Psoas muscle (tissue), 8 donors: ENCODE measurements at places on chromosomes 1 and 21.

- H3K27me3 ChIP-seq, result no peaks in the 10 kb centered on the region
- H3K4me3 ChIP-seq, result no peak overlapping the region
- H3K4me1 ChIP-seq, result no peaks in the 10 kb centered on the region
- H3K36me3 ChIP-seq, result no peaks in the 10 kb centered on the region
Observed at GRCh38 chr1:222127526-222128152, 385.8 kb upstream of the DUSP10 start.

GRCh38 chr1:160734301-160734700 is 4.7 kb upstream of the SLAMF7 start:
- H3K4me3 ChIP-seq, result no peak overlapping the region
- H3K27ac ChIP-seq, result no peak overlapping the region
- no peaks in the 10 kb centered on the region for H3K27me3 ChIP-seq

- H3K4me3 ChIP-seq, result no peak overlapping the region
- DNase-seq, result no peak
- no peaks in the 10 kb centered on the region for H3K36me3 ChIP-seq
- H3K4me1 ChIP-seq, result peaks cover 93% of the 10 kb centered on the region
- no peaks in the 10 kb centered on the region for H3K27me3 ChIP-seq
Observed at GRCh38 chr1:184486761-184487445, 100.1 kb downstream of the C1orf21 start.

DNA sequence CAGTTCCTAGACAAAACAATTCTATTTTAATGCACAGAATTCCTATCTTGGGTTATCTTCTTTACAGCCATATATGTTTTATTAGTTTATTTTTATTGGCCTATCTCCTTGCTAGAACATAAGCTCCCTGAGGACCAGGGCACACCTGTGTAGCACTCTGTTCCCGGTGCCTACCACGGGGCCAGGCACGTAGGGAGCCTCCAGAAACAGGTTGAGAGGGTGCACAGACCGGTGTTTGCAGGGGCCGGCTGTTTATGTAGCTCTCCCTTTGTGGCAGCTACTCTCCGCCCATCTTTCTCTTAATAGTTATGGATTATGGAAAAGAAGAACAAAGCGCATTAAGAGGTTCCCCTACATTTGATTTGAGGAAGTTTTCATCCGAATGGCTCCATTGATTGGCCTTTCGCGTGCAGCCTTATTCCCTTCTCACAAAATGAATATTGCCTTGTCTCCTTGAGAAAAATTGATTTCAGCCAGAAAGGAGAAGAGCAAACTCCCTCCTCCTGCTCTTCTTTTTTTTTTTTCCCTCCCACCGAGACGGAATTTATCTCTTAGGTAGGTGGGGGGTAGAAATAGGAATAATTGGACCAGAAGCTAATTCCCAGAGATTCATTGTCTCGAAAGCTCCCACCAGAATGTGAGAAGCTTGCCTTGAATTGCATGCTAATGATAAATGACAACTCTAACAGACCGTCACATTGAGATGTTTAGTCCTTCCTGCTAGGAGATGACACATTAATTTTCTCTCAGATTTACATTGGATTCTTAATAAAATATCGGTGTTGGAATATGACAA is 447.4 kb downstream of the CAMTA1 start:
- H3K4me3 ChIP-seq, result no peak overlapping the region
- no peaks in the 10 kb centered on the region for H3K4me1 ChIP-seq
- no peak overlapping the region for H3K27ac ChIP-seq
- H3K36me3 ChIP-seq, result no peaks in the 10 kb centered on the region
- no peaks in the 10 kb centered on the region for H3K27me3 ChIP-seq

- no peaks in the 10 kb centered on the region for H3K36me3 ChIP-seq
- H3K27me3 ChIP-seq, result no peaks in the 10 kb centered on the region
- no peak overlapping the region for H3K4me3 ChIP-seq
- no peaks in the 10 kb centered on the region for H3K4me1 ChIP-seq
- DNase-seq, result no peak
Observed at GRCh38 chr21:41583274-41583790, 75.4 kb upstream of the TMPRSS2 start.

DNA sequence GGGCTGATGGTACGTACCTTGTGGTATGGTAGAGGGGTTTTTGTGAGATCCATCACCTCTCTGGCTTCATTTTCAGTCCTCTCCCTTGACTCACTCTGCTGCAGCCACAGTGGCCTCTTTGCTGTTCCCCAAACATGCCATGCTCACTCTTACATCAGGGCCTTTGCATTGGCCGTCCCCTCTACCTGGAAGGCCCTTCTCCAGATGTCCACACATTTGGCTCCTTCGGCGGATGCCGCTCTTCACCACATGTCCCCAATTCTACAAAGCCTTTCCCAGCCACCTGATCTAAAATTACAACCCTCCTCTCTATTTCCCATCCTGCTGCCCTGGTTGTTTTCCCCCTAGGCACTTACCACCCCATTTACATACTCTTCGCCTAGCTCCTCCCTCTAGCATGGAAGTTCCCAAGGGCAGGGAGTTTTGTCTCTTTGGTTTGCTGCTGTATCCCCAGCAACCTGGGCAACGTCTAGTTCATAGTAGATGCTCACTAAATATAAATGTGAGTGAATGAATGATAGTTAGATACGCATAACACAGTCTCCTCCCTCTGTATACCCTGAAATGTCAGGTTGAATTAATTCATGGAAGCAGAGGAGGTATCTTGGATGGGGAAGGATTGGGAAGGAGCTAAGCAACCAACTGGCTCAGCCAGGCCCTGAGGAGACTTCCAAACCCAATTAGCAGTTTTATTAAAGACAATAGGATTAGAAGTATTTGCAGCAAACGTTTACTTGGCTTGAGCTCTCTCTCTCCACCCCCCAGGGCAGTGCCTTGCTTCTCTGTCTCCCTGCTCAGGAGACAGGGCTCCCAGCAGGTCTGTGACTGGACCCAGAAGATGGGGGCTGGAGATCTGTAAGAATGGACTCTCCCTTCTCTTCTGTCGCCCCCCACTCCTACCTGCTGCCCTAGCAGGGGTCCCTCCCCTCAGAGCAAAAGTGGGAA is 264.2 kb downstream of the GRIK3 start:
- no peak overlapping the region for H3K4me3 ChIP-seq
- H3K27me3 ChIP-seq, result peaks cover 36% of the 10 kb centered on the region
- DNase-seq, result no peak
- H3K4me1 ChIP-seq, result no peaks in the 10 kb centered on the region
- no peaks in the 10 kb centered on the region for H3K36me3 ChIP-seq

DNA sequence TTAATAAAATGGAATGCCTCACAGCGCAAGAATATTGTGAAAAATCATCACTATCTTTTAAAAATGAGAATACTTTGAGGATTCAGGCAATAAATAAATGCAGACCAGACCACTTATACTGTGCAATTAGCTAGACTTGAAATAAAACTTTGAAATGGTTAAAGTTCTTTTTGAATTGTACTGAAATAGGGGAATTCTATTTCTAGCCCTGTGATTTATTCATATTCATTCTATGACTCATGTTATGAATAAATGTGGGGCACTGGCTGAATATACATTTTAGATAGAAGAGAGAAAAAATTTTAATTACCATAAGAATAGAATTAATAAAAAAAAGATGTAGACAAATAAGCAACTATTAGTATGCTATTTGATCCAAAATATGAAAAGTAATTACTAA is 16.4 kb upstream of the USP25 start:
- no peak overlapping the region for H3K27ac ChIP-seq
- H3K36me3 ChIP-seq, result no peaks in the 10 kb centered on the region
- no peak overlapping the region for H3K4me3 ChIP-seq
- H3K4me1 ChIP-seq, result no peaks in the 10 kb centered on the region
- no peaks in the 10 kb centered on the region for H3K27me3 ChIP-seq

- H3K4me1 ChIP-seq, result no peaks in the 10 kb centered on the region
- no peak for DNase-seq
- no peaks in the 10 kb centered on the region for H3K36me3 ChIP-seq
- peaks cover 4% of the 10 kb centered on the region for H3K27me3 ChIP-seq
- no peak within 1 kb of the TSS for H3K27ac ChIP-seq
Observed at GRCh38 chr1:46551597-46552095, at the start of gene KNCN. TSS of gene KNCN (minus strand) at chr1:46551647. CDS start at chr1:46551215, 432 bp downstream.

DNA sequence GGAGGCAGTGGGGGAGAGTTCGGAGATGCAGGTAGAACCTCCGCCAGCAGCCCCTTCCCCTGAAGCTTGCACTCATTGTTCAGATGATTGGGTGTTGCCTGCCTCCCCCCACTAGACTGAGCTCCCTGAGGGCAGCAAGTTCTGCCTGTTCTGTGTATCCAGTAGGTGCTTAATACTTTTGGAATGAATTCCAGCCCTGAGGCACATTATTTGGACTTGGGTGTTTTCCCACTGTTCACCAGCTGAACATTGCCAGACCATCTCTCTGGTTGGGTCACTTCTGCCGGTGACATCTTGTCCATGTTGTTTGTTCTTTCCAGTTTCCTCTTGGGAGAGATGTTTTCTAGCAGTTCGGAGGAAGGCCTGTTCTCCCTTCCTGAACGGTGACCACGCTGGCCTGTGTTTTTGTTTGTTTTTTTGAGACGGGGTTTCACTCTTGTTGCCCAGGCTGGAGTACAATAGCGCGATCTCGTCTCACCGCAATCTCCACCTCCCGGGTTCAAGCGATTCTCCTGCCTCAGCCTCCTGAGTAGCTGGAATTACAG is 48.7 kb downstream of the SPSB1 start:
- no peak overlapping the region for H3K4me3 ChIP-seq
- no peak for DNase-seq
- no peak overlapping the region for H3K27ac ChIP-seq
- no peaks in the 10 kb centered on the region for H3K36me3 ChIP-seq

- H3K4me1 ChIP-seq, result no peaks in the 10 kb centered on the region
- H3K27me3 ChIP-seq, result no peaks in the 10 kb centered on the region
- no peak for DNase-seq
- H3K36me3 ChIP-seq, result no peaks in the 10 kb centered on the region
- H3K27ac ChIP-seq, result no peak overlapping the region
- no peak overlapping the region for H3K4me3 ChIP-seq
Observed at GRCh38 chr1:239763850-239764249, 327.8 kb upstream of the FMN2 start.

- no peak overlapping the region for H3K27ac ChIP-seq
- no peaks in the 10 kb centered on the region for H3K36me3 ChIP-seq
- no peaks in the 10 kb centered on the region for H3K27me3 ChIP-seq
Observed at GRCh38 chr1:228882041-228882770, 146.9 kb downstream of the RHOU start.

DNA sequence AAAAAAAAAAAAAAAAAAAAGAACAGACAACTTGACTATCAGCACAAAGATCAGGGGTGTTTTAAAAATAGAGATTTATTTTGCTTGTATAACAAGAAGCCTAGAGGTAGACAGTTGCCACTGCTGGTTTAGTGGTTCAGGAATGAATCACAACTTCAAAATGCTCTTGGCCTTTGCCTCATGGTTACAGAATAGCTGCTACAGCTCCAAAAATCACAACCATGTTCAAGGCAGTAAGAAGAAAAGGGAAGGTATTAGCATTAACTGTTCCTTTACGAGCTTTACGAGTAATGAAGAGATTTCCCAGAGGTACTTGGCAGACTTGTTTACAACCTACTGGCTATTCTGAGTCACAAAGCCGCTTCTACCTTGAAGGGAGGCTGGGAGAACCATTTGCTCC is 52.5 kb upstream of the PPM1J start:
- no peak overlapping the region for H3K27ac ChIP-seq
- H3K4me3 ChIP-seq, result no peak overlapping the region
- no peaks in the 10 kb centered on the region for H3K27me3 ChIP-seq

DNA sequence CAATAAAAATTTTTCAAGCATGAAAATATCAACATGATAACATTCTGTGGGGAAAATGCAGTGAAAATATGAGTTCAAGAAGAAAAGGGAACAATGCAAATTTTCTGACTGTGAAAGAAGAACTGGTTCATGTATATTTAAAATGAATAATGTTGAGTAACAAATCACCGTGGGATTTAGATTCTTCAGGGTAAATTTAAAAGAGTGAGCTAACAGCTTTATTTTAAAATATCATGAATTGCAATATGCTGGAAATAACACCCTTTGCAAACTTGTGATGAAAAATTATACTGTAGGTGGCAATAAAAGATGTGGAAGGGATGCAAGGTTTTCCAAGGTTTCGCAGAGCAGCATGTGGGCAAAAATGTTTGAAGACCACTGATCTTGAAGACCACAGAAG is 13.2 kb upstream of the SSX2IP start:
- no peaks in the 10 kb centered on the region for H3K36me3 ChIP-seq
- no peak overlapping the region for H3K4me3 ChIP-seq
- H3K27me3 ChIP-seq, result no peaks in the 10 kb centered on the region
- H3K4me1 ChIP-seq, result peaks cover 5% of the 10 kb centered on the region
